Progenitor cell of endocrine pancreas (in vitro differentiated cells): ENCODE measurements at places on chromosomes 4 and X.

DNA sequence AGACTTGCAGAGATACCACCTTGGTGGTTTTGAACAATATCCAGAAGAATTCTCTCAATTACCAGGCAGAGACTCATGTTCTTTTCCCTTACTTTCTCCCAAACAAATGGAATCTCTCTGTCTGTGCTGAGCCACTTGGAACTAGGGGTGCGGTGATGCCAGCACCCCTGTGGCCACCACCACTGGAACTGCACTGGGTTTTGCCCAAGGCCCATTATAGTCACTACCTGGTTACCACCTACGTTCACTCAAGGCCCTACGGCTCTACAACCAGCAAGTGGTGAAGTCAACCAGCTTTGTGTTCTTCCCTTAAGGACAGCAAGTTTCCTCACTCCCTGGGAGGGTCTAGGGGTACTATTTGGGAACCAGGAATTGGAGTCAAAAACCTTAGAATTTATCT is 1183.7 kb downstream of the FSTL5 start:
- no peak for DNase-seq

DNA sequence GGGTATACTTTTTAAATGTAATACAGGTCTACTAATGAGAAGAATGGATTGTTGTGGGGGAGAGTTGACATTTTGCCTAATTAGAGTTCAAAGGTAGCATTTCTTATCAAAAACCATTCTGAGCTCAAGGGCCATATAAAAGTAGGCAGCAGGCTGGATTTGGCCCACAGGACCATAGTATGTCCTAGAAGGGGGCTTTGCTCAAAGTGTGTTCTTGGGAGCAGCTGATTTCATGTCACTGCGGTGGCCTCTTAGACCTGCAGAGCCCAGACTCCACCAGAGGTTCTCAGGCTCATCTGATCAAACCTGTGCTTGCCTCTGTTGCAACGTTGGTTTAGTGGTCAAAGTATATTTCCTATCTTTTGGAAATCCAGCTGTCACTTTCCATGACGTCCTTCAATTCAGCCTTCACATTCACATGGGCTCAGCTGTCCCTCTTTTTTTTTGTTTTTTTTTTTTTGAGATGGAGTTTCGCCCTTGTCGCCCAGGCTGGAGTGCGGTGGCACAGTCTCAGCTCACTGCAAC is 34.6 kb upstream of the TENM3 start:
- DNase-seq: no peak

GRCh38 chr4:71752383-71753042 is 31.4 kb downstream of the GC start:
- no peak for DNase-seq

DNA sequence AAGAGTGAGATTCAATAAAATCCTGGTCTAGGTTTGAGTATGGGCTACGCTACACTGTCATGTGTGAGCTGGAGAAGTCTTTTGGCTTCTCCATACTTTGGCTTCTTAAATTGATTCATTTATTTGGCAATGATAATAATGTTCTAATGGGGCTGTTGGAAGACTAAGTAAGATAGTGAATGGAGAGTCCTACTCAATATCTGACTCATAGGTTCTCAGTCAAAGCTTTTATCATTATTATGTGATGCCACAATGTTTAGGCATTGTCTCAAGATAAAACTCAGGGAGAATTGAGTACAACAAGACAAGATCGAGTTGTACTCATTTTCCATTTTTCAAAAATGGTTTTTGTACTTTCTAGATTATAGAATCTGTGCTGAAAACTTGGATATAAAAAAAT is 92.5 kb upstream of the VEGFC start:
- no peak for DNase-seq

DNA sequence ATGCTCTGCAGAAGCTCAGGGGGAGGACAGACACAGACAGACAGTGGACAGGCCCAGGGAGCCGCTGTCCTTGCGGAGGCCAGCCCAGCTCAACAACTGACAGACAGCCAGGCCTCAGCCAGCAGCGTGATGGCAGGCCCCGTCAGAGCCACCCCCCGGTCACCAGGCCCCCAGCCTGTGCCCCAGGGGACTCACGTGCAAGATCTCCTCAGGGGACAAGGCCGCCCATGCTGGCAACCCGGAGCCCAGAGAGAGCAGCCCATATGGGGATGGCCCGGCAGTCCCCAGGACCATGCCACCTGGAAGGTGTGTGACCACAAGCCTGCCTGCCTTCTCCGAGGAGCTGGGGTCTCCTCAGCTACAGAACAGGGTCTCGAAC is 28.0 kb upstream of the MXD4 start:
- no peak for DNase-seq

DNA sequence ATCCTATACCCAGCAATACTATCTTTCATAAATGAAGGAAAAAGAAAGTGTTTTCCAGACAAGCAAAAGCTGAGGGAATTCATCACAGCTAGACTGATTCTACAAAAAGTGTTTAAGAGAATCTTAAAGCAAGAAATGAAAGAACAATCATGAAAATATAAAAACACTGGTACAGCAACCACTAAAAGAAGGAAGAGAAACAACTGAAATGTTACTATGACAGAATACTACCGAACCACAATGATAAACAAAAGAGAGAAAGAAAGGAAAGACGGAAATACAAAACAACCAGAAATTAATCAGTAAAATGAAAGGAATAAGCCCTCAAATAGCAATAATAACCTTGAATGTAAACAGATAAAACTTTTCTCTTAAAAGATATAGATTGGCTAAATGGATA is 110.8 kb upstream of the AFF2 start:
- no peak for DNase-seq

GRCh38 chr4:1567808-1568581 is 116.1 kb downstream of the FAM53A start:
- no peak for DNase-seq

GRCh38 chr4:40536032-40536431 is 93.6 kb downstream of the RBM47 start:
- DNase-seq: no peak

- DNase-seq: no peak
Measured at GRCh38 chr4:53589511-53589910, 1.8 kb downstream of the LNX1 start.

- DNase-seq: no peak
Measured at GRCh38 chrX:47283015-47283771, 50.4 kb downstream of the USP11 start.

DNA sequence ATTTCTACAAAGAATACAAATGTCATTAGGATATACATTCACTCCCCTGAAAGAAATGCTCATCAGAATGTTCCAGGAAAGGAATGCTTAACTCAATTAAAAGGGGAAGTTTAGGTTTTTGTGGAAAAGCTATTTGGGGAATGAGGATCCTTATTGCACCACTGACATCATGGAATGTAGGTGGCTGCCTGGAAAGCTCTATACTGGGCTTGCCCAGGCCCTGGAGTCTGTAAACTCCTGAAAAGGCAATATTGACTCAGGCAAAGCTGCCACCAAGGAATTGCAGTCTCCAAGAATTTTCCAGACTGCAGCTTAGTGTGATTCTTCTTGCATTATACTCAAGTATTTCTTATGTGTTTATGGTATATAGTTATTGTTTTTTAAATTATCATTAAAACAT is 15.7 kb downstream of the DAPP1 start:
- DNase-seq: no peak

DNA sequence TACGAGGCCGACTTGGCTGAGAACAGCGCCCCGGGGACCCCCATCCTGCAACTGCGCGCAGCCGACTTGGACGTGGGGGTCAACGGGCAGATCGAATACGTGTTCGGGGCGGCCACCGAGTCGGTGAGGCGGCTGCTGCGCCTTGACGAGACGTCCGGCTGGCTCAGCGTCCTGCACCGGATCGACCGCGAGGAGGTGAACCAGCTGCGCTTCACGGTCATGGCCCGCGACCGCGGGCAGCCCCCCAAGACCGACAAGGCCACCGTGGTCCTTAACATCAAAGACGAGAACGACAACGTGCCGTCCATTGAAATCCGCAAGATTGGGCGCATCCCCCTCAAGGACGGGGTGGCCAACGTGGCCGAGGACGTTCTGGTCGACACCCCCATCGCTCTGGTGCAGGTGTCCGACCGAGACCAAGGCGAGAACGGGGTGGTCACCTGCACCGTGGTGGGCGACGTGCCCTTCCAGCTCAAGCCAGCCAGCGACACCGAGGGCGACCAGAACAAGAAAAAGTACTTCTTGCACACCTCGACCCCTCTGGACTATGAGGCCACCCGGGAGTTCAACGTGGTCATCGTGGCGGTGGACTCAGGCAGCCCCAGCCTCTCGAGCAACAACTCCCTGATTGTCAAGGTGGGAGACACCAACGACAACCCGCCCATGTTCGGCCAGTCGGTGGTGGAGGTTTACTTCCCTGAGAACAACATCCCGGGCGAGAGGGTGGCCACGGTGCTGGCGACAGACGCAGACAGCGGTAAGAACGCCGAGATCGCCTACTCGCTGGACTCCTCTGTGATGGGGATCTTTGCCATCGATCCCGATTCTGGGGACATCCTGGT is 2.4 kb downstream of the PCDH7 start:
- DNase-seq: no peak

- DNase-seq: no peak
Measured at GRCh38 chr4:156116991-156117390, 163.3 kb upstream of the CTSO start.

- DNase-seq: no peak
Measured at GRCh38 chrX:151830911-151831310, 81.8 kb upstream of the MAGEA4 start.

GRCh38 chrX:108292053-108292452 is 146.2 kb downstream of the COL4A6 start:
- no peak for DNase-seq

DNA sequence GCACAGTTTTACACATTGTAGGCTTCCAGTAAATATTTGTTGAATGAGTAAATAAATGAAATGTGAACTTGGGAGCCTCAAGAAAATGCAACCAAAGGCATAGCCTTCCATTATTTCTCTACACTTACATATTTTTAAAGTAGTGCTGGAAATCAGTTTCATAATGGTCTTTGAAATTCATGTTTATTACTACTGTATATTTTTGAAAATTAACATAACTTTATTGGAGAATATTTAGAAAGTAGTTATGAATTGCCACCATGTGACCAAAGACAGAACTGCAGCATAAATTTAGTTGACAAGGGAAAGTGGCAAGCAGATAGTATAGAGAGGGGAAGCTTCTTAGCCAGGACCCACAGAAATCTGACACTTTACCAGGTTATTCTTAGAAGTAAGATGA is 6.4 kb downstream of the TCEAL8 start:
- no peak for DNase-seq

GRCh38 chr4:86354390-86354789 is 5.5 kb downstream of the MAPK10 start:
- DNase-seq: no peak

- DNase-seq: no peak
Measured at GRCh38 chr4:187962926-187963325, 32.6 kb upstream of the ZFP42 start.

- no peak for DNase-seq
Measured at GRCh38 chr4:101102114-101102742, 245.1 kb downstream of the PPP3CA start.

DNA sequence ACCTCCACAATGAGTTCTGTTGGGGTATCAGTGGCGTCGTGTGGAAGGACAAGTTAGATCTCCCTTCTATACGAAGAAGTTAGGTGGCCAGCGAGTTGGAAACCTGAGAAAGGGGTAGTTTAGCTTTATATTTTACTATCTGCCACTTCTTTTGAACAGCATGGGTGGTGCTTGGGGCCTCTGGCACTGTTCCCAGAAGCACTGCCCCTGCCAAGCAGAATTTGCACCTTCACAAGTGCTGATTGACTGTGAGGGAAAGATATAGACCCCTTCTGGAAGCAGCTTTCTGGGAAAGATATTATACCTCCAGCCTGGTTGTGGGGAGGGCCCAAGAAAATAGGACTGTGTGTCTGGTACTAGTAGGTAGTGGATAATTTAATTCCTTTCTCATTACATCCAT is 246.9 kb downstream of the FBXO8 start:
- no peak for DNase-seq

DNA sequence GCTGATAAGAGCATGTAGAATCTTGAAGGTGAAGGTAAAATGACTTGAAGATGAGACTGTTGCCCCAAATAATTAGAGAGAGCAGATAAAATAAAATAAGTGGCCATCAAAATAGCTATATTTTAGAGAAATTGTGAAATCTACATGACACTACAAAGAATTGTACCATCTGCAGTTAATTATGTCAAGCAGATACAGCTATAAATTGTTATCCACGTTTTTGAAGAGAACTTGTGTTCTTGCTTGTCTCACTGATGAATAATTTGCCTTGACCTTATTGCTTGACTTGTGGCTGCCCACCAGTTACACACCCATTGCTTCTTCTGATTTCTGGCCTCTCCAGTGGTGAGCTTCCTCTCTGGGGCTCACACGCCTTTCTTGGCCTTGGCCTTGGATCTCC is 75.8 kb upstream of the TNIP3 start:
- no peak for DNase-seq

DNA sequence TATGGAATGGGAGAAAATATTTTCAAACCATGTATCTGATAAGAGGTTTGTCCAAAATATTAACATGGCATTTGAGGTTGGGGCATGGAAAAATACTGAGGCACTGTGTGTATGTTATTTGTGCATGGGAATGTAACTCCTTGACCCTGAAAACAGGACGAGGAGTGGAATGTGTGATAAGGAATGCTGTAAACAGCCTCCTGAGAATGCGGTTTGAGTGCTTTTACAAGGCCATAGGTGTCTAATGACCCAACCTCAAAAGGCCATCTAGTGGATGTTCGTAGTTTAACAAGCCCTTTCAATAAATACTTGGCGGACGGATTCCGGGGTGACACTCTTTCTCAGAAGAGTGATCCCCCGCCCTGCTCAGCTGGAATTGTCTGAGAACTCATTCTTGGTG is 162.9 kb upstream of the USP9X start:
- no peak for DNase-seq

DNA sequence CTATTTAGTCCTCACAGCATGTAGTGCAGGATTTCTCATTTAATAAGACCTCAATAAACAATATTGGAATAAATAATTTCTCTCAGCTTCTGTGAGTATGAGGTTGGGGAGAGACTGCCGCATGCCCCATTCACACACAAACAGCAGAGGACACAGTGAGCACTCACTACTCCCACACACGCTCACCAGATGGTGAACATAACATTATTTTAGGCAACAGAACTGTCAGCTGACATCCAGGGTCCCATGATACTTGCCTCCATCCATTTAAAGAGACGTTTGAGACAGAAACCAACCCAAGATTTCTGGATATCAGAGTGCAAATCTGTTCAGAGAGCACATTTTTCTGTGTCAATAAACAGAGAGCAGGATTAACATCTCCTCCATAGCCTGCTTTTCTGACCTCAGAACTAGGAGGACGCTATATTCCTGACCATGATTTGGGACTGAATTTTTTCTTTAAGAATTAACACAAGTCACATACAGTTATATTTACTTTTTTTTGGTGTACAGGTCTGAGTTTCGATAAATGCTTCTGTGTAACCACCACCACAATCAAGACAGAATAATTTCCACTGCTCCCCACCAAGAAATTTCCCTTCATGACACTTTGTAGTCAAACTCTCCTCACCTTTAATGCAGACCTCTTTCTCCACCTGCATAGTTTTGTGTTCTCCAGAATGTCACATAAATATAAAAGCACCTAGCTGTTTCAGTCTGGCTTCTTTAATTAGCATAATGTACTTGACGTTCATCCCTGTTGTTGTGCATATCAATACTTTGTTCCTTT is 16.7 kb downstream of the GPRIN3 start:
- no peak for DNase-seq

- DNase-seq: no peak
Measured at GRCh38 chr4:141375855-141376254, 155.2 kb downstream of the ZNF330 start.

- no peak for DNase-seq
Measured at GRCh38 chr4:650951-651883, 22.9 kb downstream of the ATP5ME start.
